ENCODE measurements at places on chromosomes 1 and 21. TPM values are rescaled to one million over a fixed set of nuclear protein-coding genes. Genes with fewer than 3 reads are reported as not detected.

- DNase-seq = no peak
Observed at GRCh38 chr1:220879076-220879508, at the start of gene HLX. HLX (plus strand) TSS chr1:220879443; CDS start chr1:220879858, 415 bp downstream.

- DNase-seq = no peak
Observed at GRCh38 chr1:119874186-119874585, 22.1 kb downstream of the ADAM30 start.

- no peak for DNase-seq
Observed at GRCh38 chr1:233885196-233885920, 19.1 kb upstream of the SLC35F3 start.

GRCh38 chr1:235767795-235768194 lies 98.9 kb downstream of the LYST start:
- DNase-seq = no peak

POLR3GL gene
- total RNA-seq = 37.4 TPM

GRCh38 chr1:155052439-155053395 lies 1.6 kb downstream of the ADAM15 start:
- DNase-seq = no peak

- DNase-seq = no peak
Observed at GRCh38 chr1:16992675-16993074, 12.3 kb upstream of the MFAP2 start.

- DNase-seq = no peak
Observed at GRCh38 chr1:119652587-119652986, 4.5 kb upstream of the ZNF697 start.

PITHD1 gene
- 84.1 TPM for total RNA-seq

- no peak for DNase-seq
Observed at GRCh38 chr1:176602388-176603004, 139.5 kb downstream of the PAPPA2 start.

- DNase-seq = no peak
Observed at GRCh38 chr1:230100932-230101331, 33.9 kb downstream of the GALNT2 start.

GRCh38 chr1:106753066-106753465 lies 303.4 kb upstream of the PRMT6 start:
- DNase-seq = no peak

GRCh38 chr1:41021526-41022308 lies at the start of gene SLFNL1:
SLFNL1 (minus strand) TSS chr1:41021725; CDS start chr1:41020660, 1,065 bp downstream.
- no peak for DNase-seq

- DNase-seq = no peak
Observed at GRCh38 chr1:166272155-166272554, 105.4 kb upstream of the FAM78B start.

UBL4B gene
- not detected for total RNA-seq

DNA sequence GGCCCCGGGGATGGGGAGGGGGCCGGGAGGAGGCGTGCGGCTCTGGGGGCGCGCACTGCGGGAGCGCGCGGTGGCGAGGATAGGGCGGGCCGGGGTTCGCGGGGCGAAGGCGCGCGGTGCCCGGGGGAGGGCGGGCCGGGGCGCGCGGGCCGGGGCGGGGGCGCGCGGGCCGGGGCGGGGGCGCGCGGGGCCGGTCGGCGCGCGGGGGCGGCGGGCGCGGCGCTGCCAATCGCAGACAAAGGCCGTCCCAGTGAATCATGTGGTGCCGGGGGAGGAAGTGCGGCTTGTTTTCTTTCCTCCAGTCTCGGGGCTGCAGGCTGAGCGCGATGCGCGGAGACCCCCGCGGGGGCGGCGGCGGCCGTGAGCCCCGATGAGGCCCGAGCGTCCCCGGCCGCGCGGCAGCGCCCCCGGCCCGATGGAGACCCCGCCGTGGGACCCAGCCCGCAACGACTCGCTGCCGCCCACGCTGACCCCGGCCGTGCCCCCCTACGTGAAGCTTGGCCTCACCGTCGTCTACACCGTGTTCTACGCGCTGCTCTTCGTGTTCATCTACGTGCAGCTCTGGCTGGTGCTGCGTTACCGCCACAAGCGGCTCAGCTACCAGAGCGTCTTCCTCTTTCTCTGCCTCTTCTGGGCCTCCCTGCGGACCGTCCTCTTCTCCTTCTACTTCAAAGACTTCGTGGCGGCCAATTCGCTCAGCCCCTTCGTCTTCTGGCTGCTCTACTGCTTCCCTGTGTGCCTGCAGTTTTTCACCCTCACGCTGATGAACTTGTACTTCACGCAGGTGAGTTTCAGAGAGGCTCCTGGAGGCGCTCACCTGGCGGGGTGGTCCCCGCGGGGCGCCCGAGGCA lies at the start of gene GPR137B:
TSS of gene GPR137B (plus strand) at position 287 of the 851 bp plus-strand sequence. CDS start at position 371, 84 bp downstream.
- peak; percentile 75 for DNase-seq

MIXL1 gene
- total RNA-seq = not detected

DNA sequence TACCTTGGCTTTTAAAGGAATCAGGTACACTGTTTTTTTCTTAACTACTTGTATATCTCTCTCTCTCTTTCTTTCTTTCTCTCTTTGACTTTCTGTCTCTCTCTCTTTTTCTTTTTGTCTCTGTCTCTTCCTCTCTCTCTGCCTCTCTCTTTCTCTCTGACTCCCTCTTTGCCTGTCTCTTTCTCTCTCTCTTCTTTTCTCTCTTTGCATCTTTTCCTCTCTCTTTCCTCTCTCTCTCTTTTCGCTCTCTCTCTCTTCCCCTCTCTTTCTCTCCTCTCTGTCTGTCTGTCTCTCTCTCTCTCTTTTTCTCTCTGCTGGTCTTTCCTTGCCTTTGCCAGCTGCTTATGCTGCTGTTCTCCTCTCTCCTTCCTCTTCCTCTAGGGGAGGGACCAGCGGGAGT lies 143.2 kb downstream of the TRIM33 start:
- DNase-seq = no peak

TMEM200B gene
- not detected for total RNA-seq

GRCh38 chr1:81725823-81726222 lies 74.9 kb upstream of the ADGRL2 start:
- no peak for DNase-seq

DNA sequence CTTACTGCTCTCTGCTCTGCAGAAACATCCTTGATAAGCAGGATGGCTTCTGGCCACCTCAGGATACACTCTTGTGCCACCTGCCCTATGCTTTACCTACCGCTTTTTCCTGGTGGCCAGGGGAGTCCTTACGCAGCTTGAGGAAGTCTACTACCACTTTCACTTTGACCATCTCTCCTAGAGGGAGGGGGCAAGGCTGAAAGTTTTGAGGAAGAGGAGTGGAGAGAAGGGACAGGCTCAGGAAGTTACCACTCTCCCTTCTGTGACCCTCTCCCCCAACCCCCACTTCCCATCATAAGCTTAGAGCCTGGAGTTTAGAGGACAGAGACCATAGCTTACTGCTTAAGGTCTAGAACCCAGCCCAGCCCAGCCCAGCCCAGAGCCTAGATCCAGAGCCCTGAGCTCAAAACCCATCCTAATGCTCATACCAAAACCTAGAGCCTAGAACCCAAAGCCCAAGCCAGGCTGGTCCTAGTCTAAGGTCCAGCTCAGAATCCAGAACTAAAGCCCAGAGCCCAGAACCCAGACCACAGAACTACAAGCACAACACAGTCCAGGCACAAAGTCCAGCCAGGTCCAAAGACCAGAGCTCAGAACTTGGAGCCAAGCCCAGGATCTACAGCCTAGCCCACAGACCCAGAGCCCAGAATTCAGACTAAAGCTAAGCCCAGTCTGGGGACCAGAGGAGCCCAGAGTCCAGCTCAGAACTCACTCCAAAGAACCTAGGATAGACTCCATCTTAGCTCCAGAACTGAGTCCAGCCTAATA lies 18.0 kb upstream of the MFSD2A start:
- no peak for DNase-seq

MTARC1 gene
- total RNA-seq = 2.5 TPM

- no peak for DNase-seq
Observed at GRCh38 chr1:56774067-56774609, 45.1 kb downstream of the FYB2 start.

BEND5 gene
- 2.6 TPM for total RNA-seq

MFSD2A gene
- total RNA-seq = 4.4 TPM

GRCh38 chr1:153395776-153396175 lies 4.9 kb upstream of the S100A8 start:
- DNase-seq = no peak

NUDT17 gene
- total RNA-seq = 3.4 TPM

UMODL1 gene
- 0.14 TPM for total RNA-seq

DNA sequence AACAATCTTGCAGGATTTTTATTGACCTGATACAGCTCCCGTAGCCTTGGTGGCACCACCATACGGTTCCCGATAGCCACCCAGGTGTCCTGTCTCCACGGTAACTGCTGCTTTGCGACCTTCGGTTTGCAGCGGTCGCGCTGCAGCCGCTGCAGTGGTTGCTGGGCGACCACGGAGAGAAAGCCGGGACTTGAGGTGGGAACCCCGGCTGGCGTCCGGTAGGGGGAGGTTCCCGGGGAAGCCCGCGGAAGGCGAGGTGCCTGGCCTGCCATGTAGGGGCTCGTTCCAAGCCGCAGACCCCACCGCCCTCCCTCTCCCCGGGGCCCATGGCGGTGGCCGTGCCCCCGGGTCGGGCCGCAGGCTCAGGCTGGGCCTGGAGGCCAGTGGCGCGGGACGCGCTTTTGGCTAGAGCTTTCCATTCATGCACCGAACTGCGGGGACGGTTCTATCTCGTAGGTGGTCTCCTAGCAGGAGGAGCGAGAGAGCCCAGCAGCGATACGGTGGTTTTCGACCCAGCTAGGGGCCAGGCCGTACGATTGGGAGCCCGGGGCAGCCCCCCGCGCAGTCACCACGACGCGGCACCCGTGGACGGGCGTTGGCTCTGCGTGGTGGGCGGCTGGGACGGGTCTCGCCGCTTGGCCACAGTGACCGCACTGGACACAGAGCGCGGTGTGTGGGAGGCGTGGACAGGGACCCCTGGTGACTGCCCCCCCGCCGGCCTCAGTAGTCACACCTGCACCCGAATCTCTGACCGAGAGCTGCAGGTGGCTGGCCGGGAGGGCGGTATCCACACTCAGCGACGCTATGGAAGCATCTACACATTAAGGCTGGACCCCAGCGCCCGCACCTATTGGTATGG lies at the start of gene KLHDC9:
TSS of gene KLHDC9 (plus strand) at position 152 of the 859 bp plus-strand sequence. CDS start at position 327, 175 bp downstream.
- DNase-seq = peak; percentile 59

DNA sequence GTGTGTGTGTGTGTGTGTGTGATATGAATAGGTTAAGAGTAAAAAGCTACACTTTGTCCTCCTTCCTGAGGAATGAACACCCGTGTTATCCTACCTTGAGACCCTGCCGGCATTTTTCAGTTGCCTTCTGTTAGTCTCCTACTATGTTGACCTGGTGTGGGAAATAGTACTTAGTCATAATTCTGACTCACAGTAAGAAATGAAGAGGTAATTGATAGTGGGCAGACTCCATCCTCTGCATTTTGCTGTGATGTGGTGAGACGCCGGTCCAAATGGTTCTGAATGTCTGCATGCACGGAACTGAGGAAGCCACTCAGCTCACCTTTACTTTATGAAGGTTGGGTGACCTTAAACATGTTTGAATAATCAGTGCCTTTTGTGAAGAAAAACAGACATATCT lies 12.6 kb downstream of the CD101 start:
- no peak for DNase-seq

- no peak for DNase-seq
Observed at GRCh38 chr1:3066826-3067225, 2.2 kb upstream of the PRDM16 start.

Data from natural killer cell (primary cell).